Stimulated activated CD4-positive, alpha-beta T cell treated with anti-CD3 and anti-CD28 coated beads, Interleukin-12 subunit alpha, Interleukin-12 subunit beta, amount 100 ng/mL, for 48 hours (primary cell): ENCODE measurements at places on chromosomes 2 and 18.

- DNase-seq: no peak
These were observed 186.1 kb upstream of the RAB12 start for GRCh38 chr18:8423051-8423557.

- no peak for DNase-seq
These were observed 199.7 kb downstream of the TPGS2 start for GRCh38 chr18:36629138-36629530.

GRCh38 chr18:30925795-30926194 is 116.7 kb downstream of the DSC3 start:
- DNase-seq: no peak

- DNase-seq: no peak
These were observed 76.3 kb downstream of the CLHC1 start for GRCh38 chr2:55155764-55156281.

DNA sequence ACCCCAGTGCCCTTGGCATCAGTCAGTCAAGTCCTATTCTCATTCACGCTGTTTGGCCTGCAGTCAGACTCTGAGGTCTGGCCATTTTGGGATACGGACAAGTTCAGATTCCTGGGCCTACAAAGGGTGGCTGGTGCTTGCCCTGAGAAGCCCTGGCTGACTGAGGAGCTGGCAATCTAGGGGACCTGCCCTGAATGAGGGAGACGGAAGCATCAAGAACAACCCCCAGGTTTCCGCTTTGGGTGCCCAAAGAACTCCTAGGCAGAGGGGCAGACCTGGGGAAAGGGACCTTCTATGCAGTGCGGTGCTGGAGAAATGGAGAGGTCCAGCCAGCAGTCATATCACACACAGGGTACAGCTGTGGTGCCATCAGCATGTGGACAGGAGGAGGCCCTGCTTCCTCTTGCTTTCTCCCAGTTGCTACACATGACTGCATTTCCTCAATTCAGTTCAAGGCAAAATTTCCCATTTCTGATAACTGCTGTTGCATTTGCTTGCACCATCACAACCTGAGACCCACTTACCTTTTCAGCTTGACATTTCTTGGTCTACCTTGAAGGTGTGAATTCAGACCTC is 70.9 kb upstream of the LGALSL start:
- DNase-seq: no peak

DNA sequence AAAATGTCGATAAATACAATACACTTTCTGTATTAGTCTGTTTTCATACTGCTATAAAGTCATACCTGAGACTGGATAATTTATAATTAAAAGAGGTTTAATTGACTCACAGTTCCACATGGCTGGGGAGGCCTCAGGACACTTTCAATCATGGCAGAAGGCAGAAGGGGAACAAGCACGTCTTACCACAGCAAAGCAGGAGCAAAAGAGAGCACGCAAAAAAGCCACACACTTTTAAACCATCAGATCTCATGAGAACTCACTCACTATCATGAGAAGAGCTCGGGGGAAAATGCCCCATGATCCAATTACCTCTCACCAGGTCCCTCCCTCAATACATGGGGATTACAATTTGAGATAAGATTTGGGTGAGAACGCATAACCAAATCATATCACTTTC is 256.7 kb downstream of the ANAPC1 start:
- DNase-seq: no peak

GRCh38 chr2:74357627-74358026 is 14.4 kb upstream of the SLC4A5 start:
- DNase-seq: no peak

- no peak for DNase-seq
These were observed 68.7 kb upstream of the STK39 start for GRCh38 chr2:168316073-168316440.

DNA sequence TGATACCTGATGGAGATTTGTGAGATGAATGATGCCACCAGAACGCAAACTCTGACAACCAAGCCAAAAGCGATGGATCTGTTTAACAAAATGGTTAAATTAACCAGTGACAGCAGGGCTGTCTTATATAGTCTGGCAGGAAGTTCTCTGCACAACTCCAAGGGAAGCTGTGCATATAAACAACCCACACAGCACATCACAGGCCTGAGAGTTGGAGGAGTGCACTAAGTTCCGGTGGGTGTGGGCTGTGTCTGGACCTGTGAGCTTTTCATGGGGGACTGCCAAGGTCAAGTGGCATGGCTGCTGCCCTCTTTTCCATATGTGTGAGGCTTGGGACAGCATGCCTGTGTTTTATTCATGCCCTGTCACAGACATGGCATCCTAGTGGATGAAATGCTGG is 414.6 kb upstream of the TRIB2 start:
- no peak for DNase-seq
